ENCODE measurements at places on chromosomes 1 and 21. TPM values are rescaled to one million over a fixed set of nuclear protein-coding genes. Genes with fewer than 3 reads are reported as not detected.

MATN1 gene
- under 0.01 TPM for total RNA-seq

PCSK9 gene
- 0.89 TPM for total RNA-seq

TDRD10 gene
- not detected for total RNA-seq

ARHGEF10L gene
- total RNA-seq, result 15.4 TPM

RPE65 gene
- not detected for total RNA-seq

EBNA1BP2 gene
- total RNA-seq, result 57.9 TPM

EXO1 gene
- 7.9 TPM for total RNA-seq

KRTAP8-1 gene
- total RNA-seq, result not detected

FCN3 gene
- not detected for total RNA-seq

BRINP3 gene
- total RNA-seq, result 0.65 TPM

PGBD5 gene
- total RNA-seq, result not detected

LRIG2 gene
- total RNA-seq, result 20.9 TPM

OR6F1 gene
- not detected for total RNA-seq

LRRC53 gene
- not detected for total RNA-seq

OR2T11 gene
- not detected for total RNA-seq

C1QA gene
- total RNA-seq, result not detected

RPTN gene
- total RNA-seq, result not detected

ZSCAN20 gene
- 15.1 TPM for total RNA-seq

LAMC2 gene
- 594 TPM for total RNA-seq

FAM3B gene
- not detected for total RNA-seq

RGS5 gene
- total RNA-seq, result 33.9 TPM

PTPRC gene
- total RNA-seq, result not detected

LRRC3 gene
- 0.89 TPM for total RNA-seq
